ENCODE measurements at places on chromosomes 5 and 9. TPM values are rescaled to one million over a fixed set of nuclear protein-coding genes. Genes with fewer than 3 reads are reported as not detected.
A peak's percentile ranks its signal among the peaks of the same experiment; 100 is the strongest.

- DNase-seq: no peak
These were observed 1172.9 kb downstream of the CDH12 start for GRCh38 chr5:21680196-21680595.

DNA sequence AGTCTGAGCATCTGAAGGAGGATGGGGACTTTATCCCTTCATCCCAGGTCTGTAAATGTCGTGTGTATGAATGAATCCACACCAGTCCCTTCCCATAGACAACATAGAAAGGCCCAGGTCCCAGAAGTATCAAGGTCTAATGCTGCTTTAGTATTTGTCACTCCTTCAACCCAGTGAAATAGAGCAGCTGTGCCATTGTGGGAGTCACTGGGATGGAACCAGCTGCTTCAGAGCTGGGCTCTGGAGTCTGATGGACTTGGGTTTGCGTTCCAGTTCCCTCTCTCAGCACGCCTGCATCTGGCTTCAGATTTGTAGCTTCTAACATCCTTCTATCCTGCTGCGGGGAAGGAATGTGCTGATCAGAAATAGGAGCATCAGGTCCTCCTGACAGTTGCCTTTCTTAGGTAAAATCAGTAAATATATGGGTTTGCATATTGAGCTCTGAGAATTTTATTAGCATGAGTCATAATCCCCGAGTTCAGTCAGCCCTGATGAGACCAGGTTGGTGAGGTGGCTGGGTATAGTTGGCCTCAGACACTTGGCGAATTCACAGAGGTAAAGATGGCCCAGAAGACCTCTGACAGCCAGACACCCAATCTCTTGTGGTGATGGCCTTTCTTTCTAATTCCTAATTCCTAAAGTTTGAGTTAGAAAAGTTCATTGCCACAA, 10.1 kb downstream of the ACO1 start:
- DNase-seq: no peak

DNA sequence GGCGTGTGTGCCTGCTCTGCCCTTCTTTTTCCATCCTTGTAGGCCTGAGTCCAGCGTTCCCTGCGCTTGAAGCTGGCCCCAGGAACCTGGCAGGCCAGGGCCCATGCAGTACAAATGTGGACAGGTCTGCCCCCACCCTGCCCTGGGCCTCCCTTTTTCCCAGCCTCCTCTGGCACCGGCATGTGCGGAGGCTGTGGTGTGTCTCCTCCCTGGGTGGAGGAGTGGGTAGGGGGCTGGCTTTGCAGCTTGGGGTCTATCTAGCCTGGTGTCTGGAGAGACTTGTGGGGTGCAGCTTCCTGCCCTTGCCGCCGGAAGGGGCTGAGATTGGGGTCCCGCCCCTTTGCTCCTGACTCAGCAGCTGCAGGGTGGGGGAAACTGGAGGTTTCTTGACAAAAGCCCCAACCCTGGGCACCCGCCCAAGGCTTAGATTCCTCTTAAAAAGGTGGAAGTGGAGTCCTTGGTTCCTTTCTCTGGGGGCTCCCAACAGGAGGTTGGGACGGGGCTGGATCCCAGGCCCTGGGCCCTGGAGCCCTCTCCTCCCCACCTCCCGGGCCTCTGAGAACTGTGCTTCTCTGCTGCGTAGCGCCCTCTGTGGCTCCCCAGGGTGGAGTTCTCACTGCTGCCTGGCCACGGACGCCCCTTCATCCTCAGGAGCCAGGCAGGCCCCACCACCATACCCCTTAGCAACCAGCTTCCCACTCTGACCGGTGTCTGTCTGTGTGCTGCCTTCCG, 18.0 kb downstream of the RXRA start:
- peak; percentile 47 for DNase-seq

DNA sequence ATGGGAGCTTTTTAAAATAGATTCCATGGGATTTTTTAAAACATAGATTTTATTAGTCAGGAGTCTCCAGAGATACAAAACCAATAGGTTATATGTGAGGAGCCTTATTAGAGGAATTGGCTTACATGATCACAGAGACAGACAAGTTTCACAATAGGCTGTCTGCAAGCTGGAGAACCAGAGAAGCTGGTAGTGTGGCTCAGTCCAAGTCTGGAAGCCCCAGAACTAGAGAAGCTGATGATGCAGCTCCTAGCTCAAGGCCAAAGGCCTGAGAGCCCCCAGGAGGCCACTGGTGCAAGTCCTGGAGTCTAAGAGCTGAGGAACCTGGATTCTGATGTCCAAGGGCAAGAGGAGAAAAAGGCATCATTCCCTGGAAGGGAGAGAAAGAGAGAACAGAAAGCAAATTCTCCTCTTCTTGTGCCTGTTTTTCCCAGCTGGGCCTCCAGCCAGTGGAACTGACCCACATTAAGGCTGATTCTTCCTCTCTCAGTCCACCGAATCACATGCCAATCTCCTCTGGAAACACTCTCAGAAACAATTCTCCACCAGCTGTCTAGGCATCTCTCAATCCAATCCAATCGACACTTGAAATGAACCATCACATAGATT, 59.3 kb downstream of the AHRR start:
- no peak for DNase-seq

- no peak for DNase-seq
These were observed 297.0 kb upstream of the HAPLN1 start for GRCh38 chr5:84017523-84018172.

- no peak for DNase-seq
These were observed 4.7 kb upstream of the COL27A1 start for GRCh38 chr9:114150608-114151007.

DNA sequence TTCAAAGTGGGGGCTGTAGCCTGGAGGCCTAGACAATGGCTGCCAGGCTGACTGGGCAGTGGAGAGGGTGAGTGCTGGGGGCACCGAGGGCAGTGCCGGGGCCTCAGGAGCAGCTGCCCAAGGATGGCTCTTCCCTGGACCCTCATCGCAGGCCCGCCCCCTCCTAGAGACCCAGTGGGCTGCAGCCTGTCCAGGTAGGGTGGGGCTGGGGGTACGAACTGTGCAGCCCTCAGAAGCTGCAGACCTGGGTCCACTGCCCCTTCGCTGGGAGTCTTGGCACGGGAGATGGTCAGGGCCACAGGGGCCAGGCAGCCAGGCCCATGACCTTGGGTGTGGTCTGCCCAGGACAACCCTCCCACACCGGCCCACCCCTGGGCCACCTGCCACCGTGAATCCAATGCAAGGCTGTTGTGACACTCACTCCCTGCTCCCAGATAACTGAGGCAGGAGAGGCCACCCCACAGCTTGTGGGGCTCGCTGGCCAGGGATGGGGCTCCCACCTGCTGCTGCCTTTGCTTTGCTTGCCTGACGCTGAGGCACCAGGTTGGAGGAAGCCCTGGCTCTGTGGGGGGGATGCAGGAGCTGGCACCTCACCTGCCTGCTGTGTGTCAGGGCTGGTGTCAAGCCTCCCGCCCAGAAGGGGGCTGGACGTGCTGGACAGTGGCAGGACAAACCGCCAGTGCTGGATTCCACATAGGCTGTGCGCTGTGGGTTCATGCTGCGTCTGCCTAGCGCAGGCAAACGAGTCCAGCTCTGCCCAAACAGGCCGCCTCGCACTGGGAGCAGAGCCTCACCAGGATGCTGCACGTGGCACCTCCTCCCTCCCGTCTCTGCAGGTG, 23.1 kb upstream of the SLC9A3 start:
- DNase-seq: no peak

GRCh38 chr5:10556893-10557746, 6.8 kb upstream of the ANKRD33B start:
- DNase-seq: no peak

- DNase-seq: no peak
These were observed 232.6 kb downstream of the PRDM9 start for GRCh38 chr5:23740029-23740428.

- DNase-seq: no peak
These were observed 517.3 kb upstream of the RORB start for GRCh38 chr9:73979894-73980264.

GRCh38 chr9:91817106-91817492, 132.9 kb downstream of the ROR2 start:
- DNase-seq: no peak

DNA sequence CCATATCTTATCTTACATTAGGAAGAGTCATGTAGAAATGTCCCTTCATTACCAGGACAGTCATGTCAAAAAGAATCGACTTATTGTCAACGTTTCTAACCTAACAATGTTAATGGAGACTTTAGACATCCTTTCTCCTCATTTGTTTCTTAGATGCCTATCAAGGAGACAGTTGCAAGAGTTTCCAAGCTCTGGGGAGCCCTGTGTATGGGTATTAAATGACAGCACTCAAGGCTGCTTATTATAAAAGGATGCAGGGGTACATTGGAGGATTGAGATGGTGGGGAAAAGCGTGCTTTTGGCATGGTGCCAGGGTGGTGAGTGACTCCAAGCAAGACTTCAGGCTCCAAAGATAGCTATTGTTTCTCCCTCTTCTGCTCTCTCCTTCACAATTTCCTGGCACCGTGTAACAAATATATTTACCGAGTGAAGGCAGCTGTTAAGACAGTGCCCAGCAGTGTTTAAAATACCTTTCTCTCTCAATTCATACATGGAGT, 461.3 kb upstream of the CLINT1 start:
- DNase-seq: no peak

- no peak for DNase-seq
These were observed 104.7 kb upstream of the IL7R start for GRCh38 chr5:35752012-35752411.

PCDHGC4 gene
- not detected for total RNA-seq

LIFR gene
- 0.23 TPM for total RNA-seq

PLPPR1 gene
- not detected for total RNA-seq

ZNF366 gene
- total RNA-seq: not detected

PCDHB13 gene
- not detected for total RNA-seq

PTGR1 gene
- total RNA-seq: 3.0 TPM

RPP25L gene
- total RNA-seq: 31.8 TPM
